ENCODE measurements at places on chromosomes 7 and 10.

DNA sequence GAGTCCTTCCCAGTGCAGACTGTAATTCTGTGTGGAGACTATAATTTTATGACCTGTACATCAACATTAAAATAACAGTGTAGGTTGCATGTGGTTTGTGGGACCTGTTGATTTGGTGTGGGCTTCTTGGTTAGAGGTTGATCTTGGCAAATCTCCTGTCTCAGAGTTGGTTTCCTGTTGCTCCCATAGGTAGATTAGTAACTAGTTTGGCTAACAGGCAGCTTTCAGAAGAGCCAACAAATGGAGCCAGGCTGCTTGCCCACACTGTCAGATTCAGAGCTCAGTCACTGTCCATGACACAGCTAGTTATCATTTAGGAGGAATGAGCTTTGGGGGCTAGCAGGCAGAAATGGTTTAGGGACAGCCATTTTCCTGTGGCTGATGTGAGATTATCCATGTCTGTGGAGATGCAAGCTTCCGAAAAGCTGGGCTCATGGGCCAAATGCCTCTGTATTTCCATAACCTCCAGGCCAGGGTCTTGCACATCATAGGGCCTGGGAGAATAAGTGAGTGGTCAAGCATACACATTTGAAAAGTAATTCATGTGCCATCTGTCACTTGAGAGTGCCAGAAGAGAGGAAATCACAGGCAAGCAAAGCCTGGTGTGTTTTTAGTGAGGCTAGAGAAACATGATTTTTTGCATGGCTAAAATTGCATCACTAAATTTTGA lies 33.4 kb downstream of the CCM2 start:
- peak; percentile 30 for DNase-seq

DNA sequence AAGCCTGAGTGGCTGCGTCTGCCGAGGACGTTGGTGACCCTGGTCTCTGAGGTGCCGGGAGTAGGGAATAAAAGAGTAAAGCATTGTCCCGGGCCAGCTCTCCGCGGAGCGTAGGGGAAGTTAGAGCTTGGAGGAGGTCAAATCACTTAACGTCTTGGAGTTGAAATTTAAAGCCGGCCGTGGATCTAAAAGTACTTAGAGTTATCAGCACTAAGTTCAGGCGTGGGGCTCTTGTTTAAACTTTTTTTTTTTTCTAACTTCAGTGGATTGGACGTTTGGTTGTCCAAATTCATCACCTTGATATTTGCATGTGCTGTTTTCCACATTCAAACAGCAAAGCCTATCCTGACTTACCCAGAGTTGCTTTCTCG lies 700 bp downstream of the NIPSNAP2 start:
- DNase-seq = no peak

- no peak for DNase-seq
Measured at GRCh38 chr10:21473541-21473940, 51.9 kb downstream of the SKIDA1 start.

- DNase-seq = no peak
Measured at GRCh38 chr7:116548506-116548905, 23.7 kb downstream of the CAV1 start.

DNA sequence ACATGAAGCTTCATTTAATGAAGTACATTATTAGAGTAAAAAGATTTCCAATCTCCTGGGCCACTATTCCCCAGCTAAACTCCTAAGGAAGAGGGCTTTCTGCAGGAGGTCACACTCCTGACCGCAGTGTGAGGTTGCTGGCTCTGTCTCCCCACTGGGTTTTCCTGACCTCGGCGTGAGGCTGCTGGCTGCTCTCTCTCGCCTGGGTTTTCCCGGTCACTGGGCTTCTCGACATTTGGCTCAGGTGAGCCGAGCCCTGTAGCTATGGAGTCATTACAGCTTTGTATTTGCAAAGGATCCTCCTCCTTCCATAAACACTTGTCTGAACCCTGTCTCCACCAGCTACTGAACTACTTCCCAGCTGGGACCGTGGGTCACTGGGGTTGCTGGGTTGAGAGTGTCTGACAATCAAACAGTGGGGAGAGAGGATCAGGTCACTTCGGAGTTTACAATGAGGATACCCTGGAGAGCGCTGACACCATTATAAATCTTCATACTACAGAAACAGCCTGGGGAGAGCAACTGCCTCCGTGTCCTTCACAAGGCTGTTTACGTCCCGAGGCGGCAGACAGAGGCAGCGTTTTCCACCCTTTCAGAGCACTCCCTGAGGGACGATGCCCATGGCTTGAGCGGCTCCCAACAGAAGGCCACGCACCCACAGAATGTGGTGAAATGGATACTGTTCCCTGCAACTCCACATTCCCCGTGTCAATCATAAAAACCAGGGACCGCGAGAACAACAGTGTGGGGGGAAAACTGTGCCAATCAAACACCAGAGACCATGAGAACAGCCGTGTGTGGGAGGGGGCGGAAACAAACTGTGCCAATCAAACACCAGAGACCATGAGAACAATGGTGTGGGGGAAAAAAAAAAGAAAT lies 226.2 kb downstream of the ZMYND11 start:
- no peak for DNase-seq

- no peak for DNase-seq
Measured at GRCh38 chr10:14749070-14749809, 25.5 kb downstream of the FAM107B start.

GRCh38 chr7:22425361-22425760 lies 68.4 kb upstream of the RAPGEF5 start:
- no peak for DNase-seq

DNA sequence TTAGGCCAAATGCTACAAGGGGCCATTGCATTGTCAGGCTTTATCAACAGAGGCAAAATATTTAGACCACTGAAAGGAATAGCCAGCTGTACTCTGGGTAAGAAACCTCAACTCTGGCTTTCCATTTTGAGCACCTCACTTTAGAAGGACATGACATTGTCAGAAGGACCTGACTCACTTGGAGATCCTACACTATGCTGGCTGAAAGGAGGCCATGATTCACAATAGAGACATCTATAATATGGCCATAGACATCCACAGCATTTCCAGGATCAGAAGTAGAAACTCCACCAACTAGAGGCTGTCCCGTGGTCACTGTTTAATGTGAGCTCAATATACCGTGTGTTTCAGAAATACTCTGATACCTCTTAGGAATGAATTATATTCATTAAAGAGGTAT lies 140.9 kb downstream of the BTAF1 start:
- peak; percentile 36 for DNase-seq

DNA sequence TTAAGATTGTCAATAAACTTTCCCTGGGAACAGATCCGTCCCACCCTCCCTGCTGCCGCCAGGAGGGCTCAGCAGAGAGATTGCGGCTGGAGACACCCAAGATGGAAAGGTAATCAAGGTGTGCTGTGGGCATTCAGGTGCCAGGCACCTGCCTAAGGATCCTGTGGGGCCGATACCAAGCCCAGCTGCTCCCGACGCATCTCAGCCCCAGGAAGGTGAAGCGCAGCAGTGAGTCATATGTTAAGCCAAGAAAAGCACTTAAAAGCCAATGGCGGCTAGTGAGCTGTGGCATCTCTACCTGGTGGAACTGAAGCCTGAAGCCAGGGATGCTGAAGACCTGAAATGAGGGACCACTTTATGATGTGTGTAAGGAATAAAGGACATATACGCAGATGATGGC lies 6.1 kb downstream of the WDR86 start:
- DNase-seq = no peak

GRCh38 chr10:37826806-37827205 lies 30.6 kb downstream of the ZNF248 start:
- no peak for DNase-seq

DNA sequence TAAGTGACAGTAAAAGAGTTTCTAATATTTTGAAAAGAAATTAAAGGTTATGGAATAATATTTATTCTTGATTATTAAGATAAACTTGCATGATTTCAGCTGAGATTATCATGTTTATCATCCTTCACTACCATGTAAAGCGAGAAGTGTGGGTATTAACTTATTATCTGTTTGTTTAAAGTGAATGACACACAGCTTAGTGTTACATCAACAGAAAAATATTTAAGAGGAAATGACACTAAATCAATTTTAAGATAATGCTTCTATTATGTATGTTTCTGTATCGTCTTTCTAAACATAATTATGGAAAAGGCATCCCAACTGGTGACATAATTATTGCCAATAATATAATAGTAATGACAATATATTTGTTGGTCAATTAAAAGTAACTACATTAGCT lies 213.1 kb downstream of the PCDH15 start:
- no peak for DNase-seq

- DNase-seq = no peak
Measured at GRCh38 chr7:50262916-50263690, 41.4 kb upstream of the IKZF1 start.

DNA sequence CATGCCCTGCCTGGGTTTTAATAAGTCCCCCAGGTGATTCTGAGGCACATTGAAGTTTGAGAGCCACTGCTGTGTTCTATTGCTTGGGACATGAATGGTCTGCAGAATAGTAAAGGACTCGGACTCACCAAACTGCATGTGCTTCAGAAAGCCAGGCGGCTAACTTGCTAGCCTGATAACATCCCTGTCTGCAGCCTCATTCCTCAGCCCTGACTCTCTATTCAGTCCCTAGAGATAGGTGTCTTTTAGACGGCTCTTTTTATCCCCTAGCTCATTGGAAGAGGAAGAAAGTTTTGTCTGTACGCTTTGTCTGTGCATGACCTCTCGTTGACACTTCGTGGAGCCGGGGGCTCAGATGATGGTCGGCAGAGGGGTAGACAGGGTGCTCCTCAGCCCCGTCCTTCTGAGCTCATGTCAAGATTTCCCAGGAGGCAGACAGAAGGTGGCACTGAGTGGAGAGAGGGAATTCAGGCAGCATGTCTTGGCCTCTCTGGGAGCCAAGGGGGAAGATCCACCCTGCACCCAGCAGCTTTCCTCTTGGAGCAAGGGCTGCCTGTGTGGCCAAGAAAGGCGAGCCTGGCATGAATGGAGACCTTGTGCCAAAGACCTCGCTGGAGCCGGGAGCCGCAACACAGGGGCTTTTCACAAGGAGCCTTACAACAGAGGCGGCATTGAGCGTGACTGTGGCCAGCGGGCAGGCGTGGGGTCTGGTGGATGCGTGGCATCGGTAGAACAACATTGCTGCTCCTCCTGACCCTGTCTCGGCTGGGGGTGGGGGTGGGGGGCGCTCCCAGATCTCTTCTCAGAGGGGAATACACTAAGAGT lies 51.1 kb upstream of the PODXL start:
- DNase-seq = no peak

DNA sequence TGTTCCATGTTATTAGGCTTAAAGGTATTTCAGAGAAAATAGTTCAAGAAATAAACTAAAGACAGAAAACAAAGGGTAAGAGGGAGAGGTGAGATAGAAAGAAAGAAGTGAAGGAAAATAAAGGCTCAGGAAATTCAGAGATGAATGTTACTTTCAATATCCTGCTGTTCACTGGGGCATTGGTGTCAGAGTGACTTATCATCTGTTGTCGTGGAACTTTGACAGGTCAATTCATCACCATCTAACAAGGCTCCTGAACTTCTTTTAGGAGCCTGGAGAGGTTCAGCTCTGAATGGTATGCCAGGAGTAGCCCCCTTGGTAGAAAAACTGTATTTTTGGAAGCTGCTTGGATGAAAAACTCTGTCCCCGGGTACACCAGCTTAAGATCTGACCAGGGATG lies 100.1 kb downstream of the KLF6 start:
- no peak for DNase-seq

- DNase-seq = no peak
Measured at GRCh38 chr10:128915630-128916029, 551.4 kb upstream of the MGMT start.

- no peak for DNase-seq
Measured at GRCh38 chr10:111206521-111206920, 129.7 kb downstream of the ADRA2A start.

DNA sequence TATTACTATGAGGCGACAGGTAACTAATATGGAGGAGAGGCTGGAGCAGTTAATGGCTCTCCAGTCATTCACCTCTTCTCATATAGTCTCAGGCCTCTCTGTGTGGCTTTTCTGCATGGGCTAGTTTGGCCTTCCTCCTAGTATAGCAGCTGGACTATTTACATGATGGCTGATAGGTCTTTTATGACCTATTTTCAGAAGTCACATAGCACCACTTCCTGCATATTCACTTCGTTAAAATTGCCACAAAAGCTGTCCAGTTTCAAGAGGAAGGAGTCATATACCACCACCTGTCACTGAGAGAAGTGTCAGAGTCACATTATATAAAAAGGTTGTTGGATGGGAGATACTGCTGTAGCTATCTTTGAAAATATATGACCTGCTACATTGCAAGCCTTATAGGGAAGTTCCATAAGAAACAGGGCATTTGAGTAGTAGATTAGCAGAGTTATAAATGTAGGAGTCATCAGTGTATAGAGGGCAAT lies 8.0 kb upstream of the DMTF1 start:
- no peak for DNase-seq

DNA sequence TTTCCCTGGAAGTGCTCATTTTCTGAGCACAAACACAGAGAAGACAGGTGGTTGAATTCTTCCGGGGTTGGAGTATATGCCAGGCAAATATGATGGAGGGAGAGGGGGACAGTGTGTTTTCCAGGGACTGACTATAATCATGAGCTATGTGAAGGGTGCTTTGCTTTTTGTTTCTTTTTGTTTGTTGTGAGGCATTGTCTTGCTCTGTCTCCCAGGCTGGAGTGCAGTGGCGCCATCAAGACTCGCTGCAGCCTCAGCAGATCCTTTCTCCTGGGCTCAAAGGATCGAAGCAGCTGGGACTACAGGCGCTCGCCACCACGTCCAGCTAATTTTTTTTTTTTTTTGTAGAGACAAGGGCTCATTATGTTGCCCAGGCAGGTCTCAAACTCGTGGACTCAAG lies 47.3 kb upstream of the CPN1 start:
- no peak for DNase-seq

GRCh38 chr10:73802276-73802991 lies 9.0 kb downstream of the NDST2 start:
- no peak for DNase-seq

DNA sequence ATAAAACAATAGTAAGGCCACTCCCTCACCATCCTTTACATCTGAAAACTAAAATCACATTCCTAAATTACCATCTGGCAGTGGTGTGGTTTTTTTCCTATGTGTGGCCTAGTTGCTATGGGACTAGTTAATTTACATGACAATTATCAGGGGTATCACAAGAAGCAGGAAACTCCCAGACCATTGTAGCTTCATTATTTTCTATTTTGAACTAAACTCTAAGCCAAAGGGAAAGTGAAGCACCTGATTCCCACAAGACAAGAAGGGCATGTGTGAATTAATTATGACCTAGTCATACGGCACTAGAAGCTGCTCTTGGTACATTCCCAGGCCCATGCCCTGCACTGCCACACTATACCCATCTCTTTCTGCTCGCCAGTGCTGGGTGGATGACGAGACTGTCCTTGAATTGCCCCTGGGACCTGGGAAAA lies 103.4 kb downstream of the ATXN7L1 start:
- no peak for DNase-seq

GRCh38 chr7:131231381-131232220 lies 96.1 kb upstream of the MKLN1 start:
- peak; percentile 36 for DNase-seq

DNA sequence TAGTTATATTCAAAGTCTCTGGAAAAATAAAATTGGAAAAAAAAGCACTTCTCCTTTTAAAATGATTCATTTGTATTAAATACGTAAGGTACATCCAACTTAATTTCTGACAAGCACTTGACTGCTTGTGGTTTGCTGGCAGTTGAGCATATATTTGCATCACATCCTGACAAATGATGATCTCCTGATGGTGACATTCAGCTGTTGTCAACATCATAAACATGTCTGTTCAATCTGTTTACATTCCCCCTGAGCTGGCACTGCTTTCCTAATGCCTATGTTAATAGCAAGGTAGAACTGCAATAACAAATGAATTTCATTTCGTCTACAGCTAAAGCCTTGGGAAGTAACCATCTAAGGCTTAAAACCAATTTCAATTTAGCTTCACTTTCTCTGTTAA lies 24.4 kb downstream of the TSPAN12 start:
- DNase-seq = no peak

All from EL (cell line).